Astrocyte of the hippocampus (primary cell): ENCODE measurements at places on chromosomes 3 and 15.

DNA sequence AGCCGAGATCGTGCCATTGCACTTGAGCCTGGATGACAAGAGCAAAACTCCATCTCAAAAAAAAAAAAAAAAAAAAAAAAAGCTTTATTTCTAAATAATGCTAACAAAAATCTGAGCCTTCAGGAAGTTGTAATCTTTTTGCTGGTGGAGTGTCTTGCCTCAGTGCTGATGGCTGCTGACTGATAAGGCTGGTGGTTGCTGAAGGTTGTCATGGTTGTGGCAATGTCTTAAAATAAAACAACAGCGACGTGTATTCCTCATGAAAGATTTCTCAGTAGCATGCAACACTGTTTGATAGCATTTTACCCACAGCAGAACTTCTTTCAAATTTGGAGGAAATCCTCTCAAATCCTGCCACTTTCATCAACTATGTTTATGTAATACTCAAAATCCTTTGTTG lies 77.4 kb upstream of the PTPRG start:
- DNase-seq, result no peak

- peak; percentile 66 for DNase-seq
These were observed 401.5 kb downstream of the ZBTB20 start for GRCh38 chr3:114745322-114746240.

DNA sequence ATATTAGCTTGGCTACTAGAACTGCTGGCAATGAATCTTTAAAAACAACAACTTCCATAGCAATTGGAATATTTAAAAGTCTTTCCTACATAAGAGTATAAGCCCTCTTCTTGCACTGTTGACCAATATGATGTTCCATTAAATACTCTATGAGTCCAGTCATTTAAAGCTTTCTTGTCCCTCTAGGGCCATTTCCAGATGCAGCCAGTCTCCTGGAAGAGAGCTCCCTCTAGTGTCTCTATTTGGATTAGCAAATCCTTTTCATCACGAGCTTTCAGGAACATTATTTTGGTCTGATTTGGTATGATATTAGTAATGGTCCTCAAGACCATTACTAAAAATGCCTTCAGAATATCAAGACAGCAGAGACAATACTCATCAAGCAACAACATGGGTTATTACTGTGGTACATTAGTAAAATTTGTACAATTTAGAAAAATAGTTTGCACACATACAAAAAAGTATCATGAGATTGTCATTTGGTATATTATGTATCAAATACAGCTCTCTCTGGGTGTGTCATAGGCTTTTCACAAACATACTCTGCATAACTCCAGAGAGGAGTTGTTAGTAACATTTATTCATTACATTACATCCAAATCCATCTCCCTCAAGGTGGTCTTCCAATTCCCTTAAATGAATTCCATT lies 101.3 kb downstream of the DPH6 start:
- peak; percentile 72 for DNase-seq

- DNase-seq, result peak; percentile 68
These were observed 72.5 kb upstream of the POLG start for GRCh38 chr15:89406940-89407607.

- DNase-seq, result no peak
These were observed 20.5 kb downstream of the GALK2 start for GRCh38 chr15:49190586-49190985.

- DNase-seq, result no peak
These were observed 42.9 kb upstream of the CTSH start for GRCh38 chr15:78987556-78988360.
